ENCODE measurements at places on chromosomes 7 and 10. TPM values are rescaled to one million over a fixed set of nuclear protein-coding genes. Genes with fewer than 3 reads are reported as not detected.

DNA sequence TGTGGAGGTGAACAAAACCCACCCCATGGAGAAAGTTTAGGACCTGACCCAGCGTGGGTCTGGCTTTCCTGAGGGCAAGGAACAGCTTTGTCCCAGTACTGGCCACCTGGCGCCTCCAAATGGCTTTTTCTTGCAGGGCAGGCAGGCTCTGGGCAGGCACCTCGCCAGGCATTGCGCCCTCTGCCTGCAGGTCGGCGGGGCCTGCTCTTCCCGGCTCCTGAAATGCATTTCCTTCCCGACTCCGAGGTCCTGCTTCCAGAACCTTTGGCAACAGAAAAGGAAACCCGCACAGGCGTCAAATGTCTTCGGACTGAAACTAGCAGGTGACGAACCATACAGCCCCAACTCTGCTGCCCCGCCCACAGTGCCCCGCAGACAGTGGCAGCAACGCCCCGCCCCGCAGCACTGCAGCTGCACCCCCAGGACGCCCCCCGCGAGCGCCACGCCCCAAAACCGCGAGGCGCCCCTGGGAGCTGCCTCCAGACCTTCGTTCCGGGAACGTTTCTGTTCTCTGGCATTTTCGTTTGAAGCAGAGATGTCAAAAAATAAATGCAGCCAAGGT lies 65.5 kb downstream of the C10orf143 start:
- no peak overlapping the region for H3K27ac ChIP-seq
- H3K4me3 ChIP-seq, result no peak overlapping the region
- no peaks in the 10 kb centered on the region for H3K4me1 ChIP-seq
- peak; percentile 8 for DNase-seq
- H3K27me3 ChIP-seq, result peaks cover 16% of the 10 kb centered on the region
- no peaks in the 10 kb centered on the region for H3K36me3 ChIP-seq

GRCh38 chr10:24973163-24973562 lies 20.8 kb upstream of the PRTFDC1 start:
- H3K4me1 ChIP-seq, result no peaks in the 10 kb centered on the region
- H3K27me3 ChIP-seq, result no peaks in the 10 kb centered on the region
- no peak overlapping the region for H3K27ac ChIP-seq
- DNase-seq, result no peak

The MTERF1 gene
- 19.3 TPM for total RNA-seq

The ACHE gene
- 8.8 TPM for total RNA-seq

The HMX3 gene
- total RNA-seq, result 43.5 TPM

The ECHDC3 gene
- 17.9 TPM for total RNA-seq

DNA sequence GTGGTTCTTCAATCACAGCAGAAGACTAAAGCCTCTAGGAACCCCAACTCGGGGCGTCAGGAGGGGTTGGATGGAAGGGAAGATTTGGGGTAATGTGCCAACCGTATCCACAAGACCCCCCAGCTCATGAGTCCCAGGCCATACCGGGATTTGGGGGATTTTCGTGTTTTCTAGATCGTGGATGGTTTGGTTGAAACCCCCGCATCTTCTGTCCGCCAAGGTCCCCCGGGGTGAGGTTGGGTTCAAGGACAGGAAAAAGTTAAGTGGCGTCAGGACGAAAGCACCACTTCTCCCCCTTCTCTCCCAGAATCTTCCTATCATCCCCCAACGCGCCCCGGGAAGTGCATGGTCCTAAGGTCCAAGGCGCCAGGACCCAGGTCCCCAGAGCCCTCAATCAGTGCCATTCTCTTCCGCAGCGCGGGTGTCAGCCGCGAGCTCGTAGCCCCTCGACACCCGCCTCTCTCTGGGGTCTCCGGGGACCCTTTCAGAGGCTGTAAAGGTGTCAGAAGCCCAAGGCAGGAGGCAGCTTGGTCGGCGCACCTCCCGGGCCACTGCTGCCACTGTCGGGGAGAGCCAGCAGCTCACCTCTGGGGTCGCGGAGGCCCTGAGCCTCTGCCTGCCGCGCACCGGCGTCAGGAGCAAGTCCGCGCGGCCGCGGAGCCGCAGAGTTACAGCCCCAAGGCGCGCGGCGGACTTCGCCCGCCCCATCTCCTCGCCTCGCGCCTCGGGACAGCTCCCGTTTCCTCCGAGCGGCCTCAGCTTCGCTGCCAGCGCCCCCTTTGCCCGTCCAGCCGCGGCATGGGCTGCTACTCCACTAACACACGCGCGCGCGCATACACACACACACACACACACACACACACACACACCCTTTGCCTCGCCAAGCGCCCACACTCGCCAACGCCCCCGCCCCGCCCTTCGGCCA lies 1.5 kb downstream of the MKX start:
- H3K36me3 ChIP-seq, result no peaks in the 10 kb centered on the region
- H3K27me3 ChIP-seq, result peaks cover 11% of the 10 kb centered on the region
- H3K4me3 ChIP-seq, result no peak overlapping the region
- H3K27ac ChIP-seq, result no peak overlapping the region
- H3K4me1 ChIP-seq, result peaks cover 21% of the 10 kb centered on the region

The IGFBP1 gene
- not detected for total RNA-seq

DNA sequence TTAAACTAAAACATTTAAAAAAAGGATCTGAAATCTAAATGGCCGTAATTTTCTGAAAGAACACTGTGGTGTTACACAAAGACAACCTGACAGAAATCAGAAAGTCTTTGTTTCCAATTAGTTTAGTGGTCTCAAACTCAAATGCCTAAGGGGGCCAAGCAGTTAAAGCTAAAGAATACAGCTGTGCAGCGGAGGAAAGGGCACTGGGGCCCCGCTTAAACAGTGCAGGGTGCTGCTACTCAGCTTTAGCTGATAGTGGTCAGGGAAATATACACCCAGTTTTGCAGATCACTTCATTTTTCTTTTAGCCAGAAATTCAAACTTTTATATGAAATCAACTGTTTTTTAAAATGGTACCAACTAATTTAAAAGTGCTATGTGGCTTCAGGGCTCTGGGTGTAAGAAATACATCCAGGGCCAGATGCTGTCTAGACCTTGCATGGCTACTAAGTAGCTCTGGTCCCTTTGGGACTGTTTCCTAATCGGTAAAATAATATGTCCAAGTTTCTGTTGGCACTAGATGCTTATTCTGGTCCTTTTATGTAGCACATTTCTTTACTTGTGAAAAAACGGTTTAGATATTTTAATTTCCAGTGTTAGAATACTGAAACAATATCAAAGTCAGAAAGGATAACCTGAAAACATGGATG lies 161.8 kb upstream of the LAMB4 start:
- no peak for DNase-seq
- H3K36me3 ChIP-seq, result no peaks in the 10 kb centered on the region
- H3K4me1 ChIP-seq, result no peaks in the 10 kb centered on the region
- H3K27ac ChIP-seq, result no peak overlapping the region

- H3K4me1 ChIP-seq, result peaks cover 26% of the 10 kb centered on the region
- H3K36me3 ChIP-seq, result no peaks in the 10 kb centered on the region
- no peak overlapping the region for H3K27ac ChIP-seq
- H3K4me3 ChIP-seq, result no peak overlapping the region
- DNase-seq, result no peak
These were observed 21.1 kb upstream of the PSMG3 start for GRCh38 chr7:1590887-1591286.

- H3K4me3 ChIP-seq, result no peak overlapping the region
- H3K36me3 ChIP-seq, result no peaks in the 10 kb centered on the region
- no peak overlapping the region for H3K27ac ChIP-seq
- peaks cover 47% of the 10 kb centered on the region for H3K27me3 ChIP-seq
These were observed 98.1 kb upstream of the AGBL3 start for GRCh38 chr7:134888141-134888740.

The FOXI2 gene
- not detected for total RNA-seq

GRCh38 chr10:90480466-90480865 lies 377.4 kb downstream of the HTR7 start:
- H3K4me1 ChIP-seq, result no peaks in the 10 kb centered on the region
- no peaks in the 10 kb centered on the region for H3K27me3 ChIP-seq
- no peaks in the 10 kb centered on the region for H3K36me3 ChIP-seq
- H3K27ac ChIP-seq, result no peak overlapping the region
- no peak for DNase-seq

GRCh38 chr7:132430861-132431822 lies 145.1 kb downstream of the PLXNA4 start:
- peaks cover 9% of the 10 kb centered on the region for H3K27me3 ChIP-seq
- no peak overlapping the region for H3K4me3 ChIP-seq
- H3K27ac ChIP-seq, result no peak overlapping the region

DNA sequence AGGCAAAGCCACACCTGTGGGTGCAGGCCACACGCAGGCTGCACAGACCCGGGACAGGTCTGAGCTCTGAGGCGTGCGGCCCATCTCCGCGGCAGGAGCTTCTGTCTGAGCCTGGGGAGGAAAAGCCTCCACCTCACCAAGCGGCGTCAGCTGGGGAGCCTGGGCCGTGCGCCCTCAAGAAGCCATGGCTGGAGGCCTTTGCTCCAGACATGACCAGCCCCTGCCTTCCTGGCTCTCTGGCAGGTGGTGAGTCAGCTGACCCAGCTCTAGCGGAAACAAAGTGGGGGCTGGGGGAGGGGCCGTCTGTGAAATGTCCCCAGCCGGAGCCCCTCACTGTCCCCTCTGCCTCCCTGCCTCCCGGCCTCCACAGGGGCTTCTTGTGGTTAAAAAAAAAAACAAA lies 12.5 kb downstream of the GPER1 start:
- H3K4me3 ChIP-seq, result no peak overlapping the region
- H3K36me3 ChIP-seq, result no peaks in the 10 kb centered on the region
- peaks cover 44% of the 10 kb centered on the region for H3K4me1 ChIP-seq
- H3K27ac ChIP-seq, result no peak overlapping the region

The LDB3 gene
- total RNA-seq, result not detected

- H3K4me3 ChIP-seq, result no peak overlapping the region
- no peaks in the 10 kb centered on the region for H3K36me3 ChIP-seq
- no peak overlapping the region for H3K27ac ChIP-seq
- no peaks in the 10 kb centered on the region for H3K4me1 ChIP-seq
- DNase-seq, result no peak
These were observed 326.9 kb downstream of the PTPRN2 start for GRCh38 chr7:158260567-158261361.

- H3K27me3 ChIP-seq, result no peaks in the 10 kb centered on the region
- no peaks in the 10 kb centered on the region for H3K4me1 ChIP-seq
- H3K4me3 ChIP-seq, result no peak overlapping the region
- H3K36me3 ChIP-seq, result no peaks in the 10 kb centered on the region
These were observed 67.8 kb upstream of the NXPH1 start for GRCh38 chr7:8365499-8366110.

The ADAM22 gene
- 0.40 TPM for total RNA-seq

GRCh38 chr10:125107166-125107949 lies 53.0 kb downstream of the CTBP2 start:
- no peaks in the 10 kb centered on the region for H3K4me1 ChIP-seq
- H3K36me3 ChIP-seq, result peaks cover 60% of the 10 kb centered on the region
- no peak overlapping the region for H3K4me3 ChIP-seq
- DNase-seq, result no peak

GRCh38 chr7:79713276-79713675 lies 259.8 kb upstream of the MAGI2 start:
- H3K4me1 ChIP-seq, result no peaks in the 10 kb centered on the region
- no peaks in the 10 kb centered on the region for H3K27me3 ChIP-seq
- DNase-seq, result no peak
- no peak overlapping the region for H3K4me3 ChIP-seq

The CFAP43 gene
- 0.16 TPM for total RNA-seq

The ITPRID1 gene
- not detected for total RNA-seq

GRCh38 chr10:120051671-120052070 lies 159.1 kb downstream of the SEC23IP start:
- no peaks in the 10 kb centered on the region for H3K4me1 ChIP-seq
- no peak overlapping the region for H3K4me3 ChIP-seq
- H3K27ac ChIP-seq, result no peak overlapping the region

The C10orf105 gene
- 0.09 TPM for total RNA-seq

- no peaks in the 10 kb centered on the region for H3K4me1 ChIP-seq
- DNase-seq, result no peak
These were observed 205.9 kb downstream of the MBL2 start for GRCh38 chr10:52566471-52567246.

DNA sequence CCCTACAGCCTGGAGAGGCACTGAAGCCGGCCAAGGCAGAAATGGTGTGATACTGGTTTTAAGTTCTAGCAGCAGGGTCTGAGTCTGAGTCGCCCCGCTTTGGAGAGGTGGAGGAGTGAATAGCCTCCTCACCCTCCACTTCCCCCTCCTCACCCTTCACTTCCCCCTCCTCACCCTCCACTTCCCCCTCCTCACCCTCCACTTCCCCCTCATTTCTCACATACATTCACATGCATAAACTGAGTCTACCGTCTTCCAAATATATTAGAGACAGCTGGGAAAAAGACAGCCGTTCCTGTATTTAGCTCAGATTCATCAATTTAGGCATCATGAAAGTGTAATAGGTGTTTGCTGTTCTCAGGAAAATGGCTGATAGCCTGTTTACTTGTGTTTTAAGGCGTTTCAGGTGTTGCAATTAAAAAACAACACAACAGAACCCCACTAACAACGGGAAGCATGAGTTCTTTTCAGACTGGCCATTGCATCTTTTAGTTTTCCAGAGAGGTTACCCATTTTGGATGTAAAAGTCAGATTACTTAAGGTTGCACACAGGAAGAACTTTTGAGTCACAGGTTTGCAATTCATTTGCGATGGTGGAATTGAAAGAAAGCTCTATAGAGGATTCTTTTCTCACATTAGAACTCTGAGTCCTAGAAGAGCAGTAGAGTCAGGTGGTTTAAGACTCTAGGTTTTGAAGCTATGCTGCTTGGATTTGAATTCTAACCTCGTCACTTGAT lies 861 bp downstream of the NRBF2 start:
- DNase-seq, result no peak
- peaks cover 9% of the 10 kb centered on the region for H3K4me1 ChIP-seq
- peak overlapping the region; percentile 90 for H3K4me3 ChIP-seq
- H3K27me3 ChIP-seq, result no peaks in the 10 kb centered on the region

The MLXIPL gene
- 11.8 TPM for total RNA-seq

GRCh38 chr10:96125142-96125515 lies 5.0 kb upstream of the ZNF518A start:
- DNase-seq, result no peak
- no peaks in the 10 kb centered on the region for H3K36me3 ChIP-seq
- H3K4me3 ChIP-seq, result peak overlapping the region; percentile 42
- peak overlapping the region; percentile 91 for H3K27ac ChIP-seq

The TSC22D4 gene
- total RNA-seq, result 102 TPM

The ACTL6B gene
- not detected for total RNA-seq

DNA sequence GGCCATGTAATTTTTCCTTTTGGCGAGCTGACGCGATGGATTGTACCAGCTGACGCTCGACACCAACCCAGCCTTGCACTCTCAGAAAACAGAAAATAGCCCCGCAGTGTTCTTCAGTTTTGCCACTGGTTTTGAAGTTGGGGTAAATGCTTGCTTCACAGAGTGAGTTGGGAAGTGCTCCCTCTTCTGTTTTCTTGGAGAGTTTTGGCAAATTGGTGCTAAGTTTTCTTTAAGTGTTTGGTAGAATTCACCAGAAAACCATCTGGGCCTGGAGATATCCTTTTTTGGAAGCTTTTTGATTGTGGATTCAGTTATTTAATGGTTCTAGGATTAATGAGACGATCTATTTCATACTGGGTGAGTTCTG lies 252.8 kb downstream of the ELFN1 start:
- DNase-seq, result no peak
- H3K4me1 ChIP-seq, result peaks cover 15% of the 10 kb centered on the region
- H3K27me3 ChIP-seq, result no peaks in the 10 kb centered on the region
- no peak overlapping the region for H3K4me3 ChIP-seq

- H3K27me3 ChIP-seq, result no peaks in the 10 kb centered on the region
- H3K27ac ChIP-seq, result no peak overlapping the region
These were observed 2.1 kb downstream of the ADD3 start for GRCh38 chr10:110009736-110010475.

All from K562 (cell line).